ENCODE measurements at places on chromosomes 12 and 14.

- peak; percentile 99 for DNase-seq
Measured at GRCh38 chr14:101980700-101981099, 16.3 kb downstream of the DYNC1H1 start.

DNA sequence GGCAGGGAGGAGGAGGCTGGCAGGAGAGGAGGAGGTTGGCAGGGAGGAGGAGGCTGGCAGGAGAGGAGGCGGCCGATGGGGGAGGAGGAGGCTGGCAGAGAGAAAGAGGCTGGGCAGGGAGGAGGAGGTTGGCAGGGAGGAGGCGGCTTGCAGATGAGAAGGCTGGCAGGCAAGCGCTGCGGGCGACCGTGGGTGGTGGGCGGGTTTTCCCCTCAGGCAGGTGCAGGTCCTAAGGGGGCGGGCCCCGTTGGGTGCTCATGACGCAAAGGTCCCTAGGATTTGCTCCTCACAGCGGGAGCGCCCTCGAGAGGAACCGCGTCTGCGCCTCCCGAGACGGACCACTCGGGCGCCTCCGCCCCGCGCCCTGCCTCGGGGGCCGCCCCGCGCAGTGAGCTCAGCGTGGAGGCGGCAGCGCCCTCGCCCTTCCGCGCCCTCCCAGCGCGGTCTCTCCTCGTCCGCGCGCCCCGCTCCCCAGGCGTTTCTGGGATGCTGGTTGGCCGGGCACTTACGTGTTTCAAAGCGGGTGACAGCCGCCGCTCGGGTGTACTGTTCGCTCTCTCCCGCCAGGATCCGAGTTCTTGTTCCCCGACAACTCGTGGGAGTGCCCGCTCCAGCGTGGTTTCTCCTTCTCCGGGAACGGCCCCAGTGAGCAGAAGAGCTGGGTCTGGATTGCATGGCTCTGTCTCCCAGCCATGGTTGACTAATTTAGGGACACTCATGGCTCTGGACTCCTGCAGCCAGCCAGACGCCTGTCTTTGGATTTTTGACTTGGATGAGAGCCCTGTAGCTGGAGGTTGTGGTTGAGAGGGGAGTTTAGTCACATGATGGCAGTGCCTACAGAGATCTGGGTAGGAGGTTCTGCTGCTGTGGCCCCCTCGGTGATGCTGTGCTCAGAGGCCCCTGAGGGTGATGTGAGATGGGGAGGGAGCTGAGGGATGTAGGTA lies 64.1 kb upstream of the PPP4R3A start:
- no peak for DNase-seq

GRCh38 chr14:67926821-67927220 lies 107.2 kb downstream of the RAD51B start:
- DNase-seq: no peak

GRCh38 chr14:58397156-58397555 lies 1.4 kb downstream of the TOMM20L start:
- DNase-seq: no peak

- no peak for DNase-seq
Measured at GRCh38 chr12:108888031-108888430, 8.1 kb downstream of the DAO start.

DNA sequence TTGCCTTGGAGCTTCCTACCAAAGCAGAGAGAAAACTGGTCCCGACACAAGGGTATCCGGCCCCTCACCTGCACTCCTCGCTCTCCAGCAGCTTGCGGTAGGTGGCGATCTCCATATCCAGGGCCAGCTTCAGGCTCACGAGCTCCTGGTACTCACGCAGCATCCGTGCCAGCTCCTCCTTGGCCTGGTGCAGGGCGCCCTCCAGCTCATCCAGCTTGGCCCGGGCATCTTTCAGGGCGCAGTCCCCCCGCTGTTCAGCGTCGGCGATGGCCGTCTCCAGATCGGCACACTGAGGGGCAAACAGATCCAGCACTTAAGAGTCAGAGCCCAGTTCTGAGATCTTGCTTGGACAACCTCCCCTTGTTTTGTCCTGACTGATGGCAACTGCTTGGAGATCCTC lies 13.7 kb downstream of the KRT72 start:
- DNase-seq: no peak

DNA sequence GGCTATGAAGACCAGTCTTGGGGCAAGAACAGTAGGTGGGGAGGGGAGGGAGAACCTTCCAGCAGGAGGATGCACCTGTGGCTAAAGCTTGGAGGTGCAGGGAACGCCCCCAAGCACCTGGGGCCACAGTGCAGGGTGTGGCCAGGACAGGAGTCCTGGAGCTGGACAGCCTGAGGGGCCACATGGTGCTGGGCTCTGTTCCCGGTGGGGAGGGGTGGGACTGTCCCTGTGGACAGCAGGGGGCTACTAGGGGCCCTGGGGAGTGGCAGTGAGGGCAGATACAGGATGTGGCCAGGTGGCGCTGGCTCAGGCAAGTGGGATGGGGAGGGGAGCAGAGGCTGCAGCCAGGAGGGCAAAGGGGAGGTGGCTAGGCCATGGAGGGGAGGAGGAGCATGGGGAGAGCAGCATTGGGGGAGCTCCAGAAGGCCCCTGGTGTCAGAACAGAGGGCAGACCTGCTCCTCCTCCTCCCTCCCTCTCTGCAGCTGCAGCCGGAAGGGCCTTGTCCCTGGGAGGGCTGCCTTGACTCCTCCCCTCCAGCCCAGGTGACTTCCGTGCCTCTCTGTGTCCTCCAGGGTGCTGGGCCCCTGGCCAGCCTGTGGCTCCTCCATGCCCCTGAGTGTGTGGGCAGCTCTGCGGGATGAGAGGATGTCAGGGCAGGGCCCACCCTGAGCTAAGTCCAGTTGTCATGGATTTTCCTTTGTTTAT lies 68.4 kb upstream of the DLK1 start:
- DNase-seq: no peak

- no peak for DNase-seq
Measured at GRCh38 chr14:26887847-26888246, 290.0 kb upstream of the NOVA1 start.

DNA sequence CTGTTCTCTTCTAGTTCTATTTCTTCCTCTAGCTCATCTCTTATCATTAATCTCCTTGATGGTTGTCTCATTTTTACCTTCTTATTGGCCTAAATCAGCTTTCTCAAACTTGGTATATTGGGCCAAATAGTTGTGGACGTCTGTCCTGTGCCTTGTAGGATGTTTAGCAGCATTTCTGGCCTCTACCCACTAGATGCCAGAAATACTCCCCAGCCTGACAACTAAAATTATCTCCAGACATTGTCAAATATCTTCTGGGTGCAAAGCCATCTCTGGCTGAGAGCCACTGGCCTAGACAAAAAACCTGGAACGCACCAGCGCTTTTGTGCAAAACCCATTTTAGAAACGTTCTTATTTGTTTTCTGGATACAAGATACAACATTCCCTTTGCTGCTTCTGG lies 38.8 kb upstream of the LRRC10 start:
- no peak for DNase-seq

GRCh38 chr12:58787021-58787760 lies 133.1 kb downstream of the LRIG3 start:
- no peak for DNase-seq

DNA sequence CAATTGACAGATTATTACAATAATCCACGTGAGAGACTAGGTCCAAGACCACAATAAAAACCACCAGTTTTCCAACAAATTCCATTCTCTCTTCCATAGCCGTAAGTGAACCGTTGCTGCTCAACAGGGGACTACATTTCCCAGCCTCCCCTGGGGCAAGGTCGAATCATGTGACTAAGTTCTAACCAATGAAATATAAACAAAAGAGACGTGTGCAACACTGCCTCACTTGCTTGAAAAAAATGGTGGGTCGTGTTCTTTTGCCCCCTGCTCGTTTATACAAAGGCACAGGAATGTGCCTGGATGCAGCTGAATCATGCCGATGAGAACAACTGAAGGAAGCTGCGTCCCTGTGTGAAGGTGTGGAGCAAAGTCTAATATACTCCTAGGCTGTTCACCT lies 51.1 kb downstream of the HSPB8 start:
- DNase-seq: no peak
